AG04450 (cell line): ENCODE measurements at places on chromosomes 12 and 14.

DNA sequence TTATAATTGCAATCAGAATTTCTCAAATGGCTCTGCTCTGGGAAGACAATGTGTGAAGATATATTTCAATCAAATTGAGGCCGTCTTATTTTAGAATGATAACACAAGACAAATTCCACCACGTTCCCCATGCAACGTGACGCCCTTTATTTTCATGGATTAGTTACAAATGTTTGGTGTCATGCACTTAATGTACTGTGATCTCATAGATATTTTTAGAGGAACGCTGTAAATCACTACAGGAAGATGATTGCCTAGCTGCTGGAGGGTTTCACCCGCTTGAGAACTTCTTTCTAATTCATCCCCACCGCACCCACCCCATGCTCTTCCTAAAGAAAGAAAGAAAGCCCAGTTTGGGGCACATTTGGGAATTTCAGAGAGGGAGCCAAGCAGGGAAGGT, 117.2 kb downstream of the PLXNC1 start:
- no peak for DNase-seq

DNA sequence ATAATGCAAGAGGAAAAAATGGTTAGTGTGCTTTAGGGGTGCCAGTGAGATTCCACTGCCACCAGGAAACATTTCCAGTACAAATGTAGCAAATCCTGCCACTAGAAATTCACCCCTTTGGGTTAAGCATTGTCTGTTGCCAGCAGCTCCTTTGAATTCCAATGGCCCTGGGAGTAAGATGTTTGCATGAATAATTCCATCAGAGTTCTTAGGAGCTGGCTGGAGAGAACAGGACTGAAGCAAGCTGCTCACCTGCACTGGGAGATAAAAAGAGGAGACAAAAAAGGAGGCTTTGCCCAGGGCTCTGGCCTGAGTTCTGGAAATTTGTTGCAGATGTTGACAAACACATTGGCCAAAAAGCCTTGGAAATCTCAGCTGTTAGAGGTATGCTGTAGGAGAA, 57.6 kb downstream of the HSPB8 start:
- DNase-seq = no peak

DNA sequence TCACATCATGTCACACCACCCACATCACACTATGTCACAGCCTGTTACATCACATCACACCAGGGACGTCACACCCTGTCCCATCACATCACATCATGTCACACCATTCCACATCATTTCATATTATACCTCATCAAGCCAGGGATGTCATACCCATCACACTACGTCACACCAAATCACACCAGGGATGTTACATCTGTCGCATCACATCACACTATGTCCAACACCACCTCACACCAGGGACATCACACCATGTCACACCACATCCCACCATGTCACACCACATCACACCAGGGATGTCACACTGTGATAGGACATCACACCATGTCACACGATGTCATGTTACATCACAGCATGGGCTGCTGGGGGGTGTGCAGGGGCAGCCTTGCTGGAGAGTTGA, 110.6 kb downstream of the TMEM121 start:
- no peak for DNase-seq

DNA sequence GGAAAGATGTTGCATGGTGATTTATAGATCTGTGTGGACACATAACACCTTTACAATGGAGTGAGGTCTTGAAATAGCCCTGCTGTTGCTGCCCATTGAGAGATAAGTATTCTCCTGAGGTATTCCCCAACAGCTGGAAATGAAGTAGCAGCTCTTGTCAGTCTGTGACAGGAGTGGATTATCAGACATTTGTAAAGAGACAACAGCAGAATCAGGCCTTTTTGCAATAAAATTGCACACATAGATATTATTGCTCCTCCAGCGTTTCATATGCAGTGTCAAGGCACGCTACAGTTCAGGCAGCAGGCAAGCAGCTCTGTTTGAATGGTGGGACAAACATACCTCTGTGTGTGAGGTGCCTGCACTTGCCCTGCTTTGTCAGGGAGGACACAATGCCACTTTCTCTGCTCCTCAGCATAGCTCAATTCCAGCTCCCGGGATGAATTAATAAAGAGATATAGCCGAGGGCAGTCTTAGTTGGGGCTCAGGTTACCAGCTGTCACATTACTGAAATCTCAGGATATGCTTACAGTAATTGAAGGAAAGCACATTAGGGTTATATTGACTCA, 49.4 kb downstream of the BICD1 start:
- DNase-seq = no peak

DNA sequence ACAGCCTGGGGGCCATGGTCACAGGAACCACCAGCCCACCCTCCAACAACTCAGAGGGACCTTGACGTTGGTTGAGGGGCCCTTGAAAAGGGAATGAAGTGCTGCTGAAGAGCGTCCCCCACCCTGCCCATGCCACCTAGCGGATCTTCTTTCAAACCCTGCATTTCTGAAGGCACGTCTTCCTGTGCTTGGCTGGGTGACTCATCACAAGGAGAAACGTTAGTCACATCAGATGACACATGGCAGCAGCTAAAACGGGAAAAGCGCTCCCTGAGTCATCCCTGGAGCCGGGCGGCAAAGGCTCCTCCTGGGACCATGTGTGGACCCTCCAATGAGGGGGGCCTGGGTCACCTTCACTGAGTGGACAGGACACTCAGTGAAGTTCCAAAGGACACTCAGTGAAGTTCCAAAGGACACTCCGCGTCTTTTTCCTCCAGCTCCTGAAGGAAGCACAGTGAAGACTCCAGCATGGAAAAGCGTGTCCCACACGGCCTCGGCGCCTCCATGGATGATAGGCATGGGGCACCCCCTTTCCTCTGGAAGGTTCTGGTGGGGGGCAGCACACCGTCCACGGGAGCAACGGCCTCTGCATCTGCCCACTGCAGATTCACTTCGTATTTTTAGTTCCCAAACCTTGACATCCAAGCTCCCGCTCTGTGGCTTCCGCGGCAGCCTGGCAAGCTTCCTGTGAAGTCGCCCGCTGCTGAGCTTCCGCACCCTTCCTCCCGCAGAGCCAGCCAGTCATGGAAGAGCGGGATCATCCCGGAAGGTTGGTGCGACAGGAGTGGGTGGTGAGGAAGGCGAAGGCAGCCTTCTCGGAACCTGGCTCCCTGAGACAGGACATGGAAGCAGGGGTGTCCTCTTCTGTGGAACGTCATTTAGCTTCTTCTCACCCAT, 383.4 kb downstream of the VRK1 start:
- DNase-seq = no peak

DNA sequence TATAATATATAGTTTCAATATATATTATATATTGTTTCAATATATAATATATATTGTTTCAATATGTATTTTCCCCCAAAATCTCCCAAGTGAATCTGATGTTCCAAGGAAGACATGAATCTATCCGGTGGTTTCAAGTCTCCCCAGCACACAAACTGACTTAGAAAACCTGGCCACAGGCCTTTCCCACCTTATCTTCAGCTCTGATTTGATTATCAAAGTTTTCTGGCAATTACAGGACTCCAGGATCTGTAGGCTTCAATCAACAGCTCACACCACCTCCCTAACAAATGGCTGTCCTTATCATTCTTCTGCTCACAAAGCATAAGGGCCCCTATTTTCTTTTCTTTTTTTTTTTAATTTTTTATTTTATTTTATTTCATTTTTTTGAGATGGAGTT, 22.7 kb upstream of the SPTSSA start:
- no peak for DNase-seq
